Activated CD8-positive, alpha-beta T cell treated with anti-CD3 and anti-CD28 coated beads for 36 hours (primary cell): ENCODE measurements at places on chromosomes 16 and 17. TPM values are rescaled to one million over a fixed set of nuclear protein-coding genes. Genes with fewer than 3 reads are reported as not detected.

GRCh38 chr17:42428141-42428944, 5.3 kb upstream of the CAVIN1 start:
- DNase-seq: peak; percentile 60

CBLN1 gene
- not detected for total RNA-seq

DNA sequence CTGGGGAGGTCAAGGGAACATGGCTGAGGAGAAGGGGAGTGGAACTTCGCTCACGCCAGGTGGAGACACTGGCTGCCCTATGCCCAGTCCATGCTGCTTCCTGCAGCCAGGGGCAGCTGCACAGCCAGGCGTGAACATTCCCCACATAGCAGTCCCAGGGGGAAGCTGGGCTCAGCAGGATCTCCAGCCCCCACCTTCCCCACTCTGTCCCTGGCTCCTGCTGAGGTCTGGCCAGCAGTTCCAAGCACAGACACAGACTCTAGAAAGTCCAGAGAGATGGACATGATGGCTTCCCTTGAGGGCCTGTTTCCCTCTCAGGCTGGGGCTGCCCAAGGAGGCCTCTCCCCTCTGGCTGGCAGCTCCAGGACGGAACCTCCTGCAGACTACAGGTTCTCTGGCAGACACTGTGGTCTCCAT, 9.3 kb downstream of the JUP start:
- no peak for DNase-seq

- no peak for DNase-seq
These were observed 3.6 kb upstream of the TMEM92 start for GRCh38 chr17:50270435-50271362.

CWC25 gene
- total RNA-seq: 20.1 TPM

GRCh38 chr16:75234856-75235696, 16.3 kb downstream of the CTRB1 start:
- no peak for DNase-seq

DNA sequence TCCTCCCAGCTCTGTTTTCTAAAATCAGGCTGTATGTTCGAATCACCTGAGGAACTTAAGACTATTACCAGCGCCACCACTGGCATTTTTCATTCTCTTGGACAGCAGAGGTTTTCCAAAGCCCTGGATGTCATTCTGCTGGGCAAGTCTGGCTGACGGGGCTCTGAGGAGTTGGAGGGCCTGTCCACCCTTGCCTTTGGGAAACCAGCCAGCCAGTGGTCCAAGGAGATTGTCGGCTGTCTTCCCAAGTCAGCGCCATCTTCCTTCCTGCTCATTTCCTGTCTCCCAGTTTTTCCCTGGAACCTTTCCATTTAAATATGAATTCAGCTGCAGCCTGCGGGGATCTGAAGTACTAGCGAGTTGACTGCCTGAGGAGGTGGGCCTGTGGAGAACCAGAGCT, 258.3 kb downstream of the PRKCA start:
- DNase-seq: no peak

DNA sequence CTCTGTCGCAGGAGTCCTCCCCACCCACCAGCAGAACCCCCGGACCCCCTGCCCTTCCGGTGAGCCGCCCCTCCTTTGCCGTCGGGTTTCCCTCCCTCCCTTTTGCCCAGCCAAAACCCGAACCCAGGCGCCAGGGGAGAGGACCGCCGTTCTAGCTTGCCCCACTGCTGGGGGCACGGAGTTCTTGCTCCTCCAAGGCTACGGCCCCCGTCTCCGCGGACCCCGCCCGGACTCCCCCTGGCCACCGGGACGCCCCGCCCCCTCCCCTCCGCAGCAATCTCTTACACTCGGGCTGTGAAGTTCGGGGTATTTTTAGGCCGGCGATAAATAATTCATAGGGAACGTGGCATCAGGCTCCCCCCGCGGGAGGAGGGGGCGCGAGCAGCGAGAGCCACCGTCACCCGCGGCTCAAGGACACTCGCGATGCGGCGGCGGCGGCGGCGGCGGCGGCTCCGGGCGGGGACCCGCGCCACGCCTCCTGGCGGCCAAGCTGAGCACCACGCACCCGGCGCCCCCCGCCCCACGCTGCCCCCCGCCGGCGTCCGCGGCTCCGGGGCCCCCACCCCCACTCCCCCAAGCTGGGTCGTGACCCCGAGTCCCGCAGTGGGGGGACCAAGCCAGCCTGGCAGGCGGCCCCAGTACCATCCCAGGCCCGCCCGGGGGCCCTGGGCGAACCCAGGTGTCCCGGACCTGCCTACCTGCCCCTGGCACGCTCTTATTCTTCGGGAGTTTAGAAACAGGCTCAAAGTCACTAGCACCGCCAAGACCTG, at the start of gene GRIN2C:
Gene GRIN2C (minus strand): TSS at position 427 of the 770 bp plus-strand sequence. CDS start 4,793 bp downstream, outside the sequence.
- no peak for DNase-seq

TSPOAP1 gene
- total RNA-seq: 21.1 TPM

GRCh38 chr16:75647112-75647491, 363 bp downstream of the KARS1 start:
- no peak for DNase-seq

GRCh38 chr17:37713028-37713431, 31.8 kb downstream of the HNF1B start:
- no peak for DNase-seq

ITPRIPL2 gene
- 1.3 TPM for total RNA-seq

- DNase-seq: no peak
These were observed 364.6 kb downstream of the GRIN2A start for GRCh38 chr16:9817586-9817985.

TPSB2 gene
- not detected for total RNA-seq

GRCh38 chr16:10812312-10813098, 6.1 kb downstream of the TVP23A start:
- DNase-seq: peak; percentile 13

NPIPA5 gene
- 2.8 TPM for total RNA-seq

EPX gene
- total RNA-seq: not detected

- no peak for DNase-seq
These were observed 572.2 kb downstream of the CDH13 start for GRCh38 chr16:83198977-83199376.

DNA sequence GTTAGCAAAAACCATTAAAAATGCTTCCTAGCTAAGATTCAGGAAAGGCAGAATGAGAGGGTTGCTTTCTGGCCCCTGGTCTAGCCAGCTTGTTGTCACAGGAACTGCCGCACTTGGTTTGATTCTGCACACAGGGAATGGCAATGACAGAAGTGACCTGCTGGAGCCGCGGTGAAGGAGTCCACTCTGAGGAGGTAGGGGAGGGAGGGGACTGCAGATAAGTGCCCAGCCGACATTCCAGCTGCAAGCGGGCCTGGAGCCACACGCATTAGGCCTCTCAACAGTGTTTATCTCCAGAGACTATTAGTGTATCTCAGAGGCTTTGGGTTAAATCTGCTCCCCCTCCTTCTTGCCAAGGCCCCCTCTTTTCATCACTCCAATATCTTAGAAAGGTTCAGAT, 38.6 kb downstream of the CDRT15 start:
- no peak for DNase-seq

TBC1D3G gene
- total RNA-seq: not detected
